Activated CD8-positive, alpha-beta memory T cell treated with anti-CD3 and anti-CD28 coated beads for 48 hours (primary cell): ENCODE measurements at places on chromosomes 1 and 21.
A peak's percentile ranks its signal among the peaks of the same experiment; 100 is the strongest.

GRCh38 chr1:1151306-1151705, 22.4 kb upstream of the TTLL10 start:
- no peak for DNase-seq

DNA sequence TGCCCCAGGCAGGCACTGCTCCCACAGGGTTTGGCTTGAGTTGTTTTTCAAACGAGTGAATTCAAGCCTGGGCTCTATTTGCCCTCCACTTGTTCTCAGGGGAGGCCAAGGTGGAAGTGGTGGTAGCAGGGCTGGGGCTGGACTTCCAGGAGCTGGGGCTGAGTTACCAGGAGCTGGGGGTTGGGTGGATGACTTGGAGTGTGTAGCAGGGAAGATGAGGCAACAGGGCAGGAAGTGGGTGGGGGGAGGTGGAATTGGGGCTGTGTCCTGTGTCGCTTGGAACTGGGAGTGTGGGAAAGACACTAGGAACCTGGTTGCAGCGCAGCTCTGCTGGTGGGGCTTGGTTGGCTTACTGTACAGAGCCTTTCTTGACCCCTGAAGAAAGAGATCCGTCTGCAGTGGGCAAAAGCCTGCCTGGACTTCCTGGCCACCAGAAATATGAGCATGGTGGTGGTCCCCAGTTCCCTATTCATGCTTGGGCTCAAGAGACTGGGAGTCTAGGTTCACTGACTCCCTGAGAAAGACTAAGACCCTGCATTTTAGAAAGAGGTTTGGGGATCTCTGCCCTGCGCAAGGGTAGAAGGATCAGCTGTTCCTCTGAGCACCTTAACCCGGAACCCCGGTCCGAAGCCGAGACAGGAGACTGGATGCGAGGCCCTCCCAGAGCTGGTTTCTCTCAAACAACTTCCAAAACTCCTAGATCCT, 3.1 kb downstream of the TFAP2E start:
- no peak for DNase-seq

- DNase-seq: no peak
Observed at GRCh38 chr1:53075761-53076163, 13.7 kb downstream of the PODN start.

DNA sequence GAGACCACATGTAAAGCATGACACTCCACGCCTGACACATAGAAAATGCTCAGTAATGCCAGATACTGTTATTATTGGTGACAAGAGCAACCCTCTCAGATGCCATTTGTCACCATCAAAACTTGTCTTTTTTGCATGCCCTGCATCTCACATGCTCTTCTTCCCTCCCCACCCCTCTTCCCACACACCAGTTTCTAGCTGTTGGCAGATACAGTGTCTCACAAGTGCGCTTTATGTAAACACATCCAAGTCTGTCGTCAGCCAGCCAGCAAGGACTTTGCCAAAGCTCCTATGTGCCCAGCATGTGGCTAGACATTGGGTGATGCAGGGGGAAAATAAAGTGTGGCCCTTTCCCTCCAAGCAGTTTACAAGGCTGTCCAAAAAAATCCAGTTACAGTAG, 44.9 kb upstream of the EPHA8 start:
- DNase-seq: no peak

- no peak for DNase-seq
Observed at GRCh38 chr1:15426492-15427279, 11.6 kb upstream of the CTRC start.

- DNase-seq: no peak
Observed at GRCh38 chr1:228402641-228403025, 4.0 kb downstream of the TRIM11 start.

DNA sequence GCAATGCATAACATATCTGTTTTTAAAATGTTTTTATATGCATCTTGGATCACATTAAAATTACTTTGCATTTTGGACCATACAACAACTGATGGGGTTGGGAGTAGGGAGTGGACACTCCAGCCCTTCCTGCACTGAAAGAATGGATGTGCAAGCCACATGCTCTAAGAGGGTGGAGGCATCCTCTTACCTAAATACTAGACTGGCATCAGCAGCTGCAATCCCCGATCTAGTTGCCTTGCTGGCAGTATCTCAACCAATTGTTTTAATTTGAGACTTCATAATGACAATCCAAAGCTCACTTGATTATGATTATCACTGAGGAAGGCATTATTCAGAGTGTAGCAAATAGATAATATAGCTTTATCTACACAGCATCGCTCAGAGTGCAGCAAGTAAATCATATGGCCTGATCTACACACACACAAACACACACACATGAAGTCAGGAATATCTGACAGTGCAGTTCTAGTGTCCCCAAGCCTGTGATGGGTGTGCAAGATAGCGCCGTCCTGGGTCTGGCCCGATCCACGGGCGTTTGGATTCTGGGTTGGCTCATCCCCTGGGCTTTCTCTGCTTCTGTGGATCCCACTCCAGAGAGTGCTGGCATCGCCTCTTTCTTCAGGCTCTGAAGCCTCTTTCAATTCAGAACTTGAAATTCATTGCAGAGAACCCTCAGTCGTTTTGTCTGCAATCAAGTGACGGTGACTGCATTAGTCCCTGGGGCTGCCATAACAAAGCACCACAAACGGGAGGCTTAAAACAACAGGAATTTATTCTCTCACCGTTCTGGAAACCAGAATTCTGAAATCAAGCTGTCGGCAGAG, 181.3 kb downstream of the ETS2 start:
- no peak for DNase-seq

DNA sequence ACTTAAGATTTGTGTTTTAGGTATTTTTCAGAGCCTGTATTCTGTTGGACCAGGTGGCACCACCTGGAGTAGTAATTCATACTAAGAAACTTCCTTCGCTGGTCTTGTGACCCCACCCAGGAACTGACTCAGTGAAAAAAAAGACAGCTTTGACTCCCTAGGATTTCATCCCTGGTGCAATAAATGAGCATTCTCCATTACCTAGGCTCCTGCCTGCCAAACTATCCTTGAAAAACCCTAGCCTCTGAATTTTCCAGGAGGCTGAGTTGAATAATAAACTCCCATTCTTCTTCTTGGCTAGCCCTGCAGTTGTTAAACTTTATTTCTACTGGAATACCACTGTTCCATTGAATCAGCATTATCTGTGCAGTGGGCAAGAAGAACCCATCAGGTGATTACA, 10.6 kb upstream of the RGS18 start:
- DNase-seq: no peak

DNA sequence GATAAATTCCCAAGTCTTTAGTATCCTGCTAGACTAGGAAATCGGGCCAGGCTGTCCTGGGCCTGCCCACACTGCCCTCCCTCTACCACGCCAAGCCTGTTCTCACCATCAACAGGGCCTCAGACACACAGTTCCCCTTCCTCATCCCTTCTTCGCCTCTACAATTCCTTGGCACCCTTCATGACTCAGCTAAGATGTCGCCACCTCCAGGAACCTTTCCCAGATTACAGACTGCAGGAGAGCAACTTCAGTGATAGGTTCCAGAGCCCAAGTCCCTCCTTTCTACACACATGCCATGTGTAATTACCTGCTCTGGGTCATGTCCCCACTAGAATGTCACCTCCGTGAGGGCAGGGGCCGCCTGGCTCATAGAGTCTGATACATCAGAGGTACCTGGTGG, 3.3 kb downstream of the RIMS3 start:
- no peak for DNase-seq

DNA sequence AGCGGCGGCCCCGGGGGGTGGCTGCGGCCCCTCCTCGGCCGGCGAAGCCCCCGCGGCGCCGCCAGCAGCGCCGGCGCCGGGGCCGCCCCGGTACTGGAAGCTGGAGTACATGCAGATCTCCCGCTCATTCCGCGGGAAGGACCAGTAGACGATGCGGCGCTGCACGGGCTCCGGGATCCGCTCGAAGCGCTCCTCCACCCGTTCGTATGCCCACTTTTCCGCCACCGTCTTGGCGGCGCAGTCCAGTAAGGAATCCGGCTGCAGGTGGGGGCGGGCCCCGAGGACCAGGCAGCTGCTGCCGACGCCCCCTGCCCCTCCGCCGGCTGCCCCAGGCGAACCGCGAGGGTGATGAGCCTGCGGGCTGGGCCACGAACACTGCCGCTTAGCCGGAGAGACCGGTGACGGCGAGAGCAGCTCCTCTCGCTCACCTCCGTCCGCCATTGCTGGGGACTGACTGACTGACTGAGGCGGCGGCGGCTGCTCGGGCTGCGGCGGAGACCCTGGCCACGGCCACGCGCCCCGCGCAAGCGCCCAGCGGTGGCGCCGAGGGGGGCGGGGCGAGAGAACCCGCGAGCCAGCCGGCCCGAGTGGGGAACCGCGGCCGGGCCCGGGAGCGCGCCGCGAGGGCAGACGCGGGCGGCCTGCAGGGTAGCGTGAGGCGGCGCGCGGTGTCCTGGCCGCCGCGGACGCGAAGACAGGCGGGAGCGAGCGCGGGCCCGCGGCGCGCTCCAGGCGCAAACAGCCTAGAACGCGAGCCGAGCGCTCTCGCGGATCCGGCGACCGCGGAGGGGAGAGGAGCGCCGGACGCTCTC, at the start of gene ZSWIM5:
TSS of gene ZSWIM5 (minus strand) at position 696 of the 812 bp plus-strand sequence. CDS start at position 441, 255 bp downstream.
- DNase-seq: peak; percentile 35

DNA sequence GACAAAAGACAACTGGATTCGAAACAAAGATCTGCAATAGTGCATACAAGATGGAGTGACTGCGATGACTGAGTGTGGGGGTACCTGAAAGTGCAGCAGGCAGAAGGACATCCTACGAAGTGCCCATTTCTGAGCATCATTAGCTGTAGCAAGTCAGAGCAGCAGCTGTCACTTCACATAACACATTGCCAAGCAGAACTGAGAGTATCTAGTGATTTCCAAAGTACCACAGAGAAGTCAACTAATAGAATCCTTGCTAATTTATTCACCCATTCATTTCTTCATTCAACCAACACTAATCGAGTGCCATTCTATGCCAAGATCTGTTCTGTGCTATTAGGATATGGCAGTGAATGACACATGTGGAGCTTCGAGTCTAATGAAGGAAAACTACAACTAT, 31.6 kb upstream of the CAMSAP2 start:
- DNase-seq: no peak

DNA sequence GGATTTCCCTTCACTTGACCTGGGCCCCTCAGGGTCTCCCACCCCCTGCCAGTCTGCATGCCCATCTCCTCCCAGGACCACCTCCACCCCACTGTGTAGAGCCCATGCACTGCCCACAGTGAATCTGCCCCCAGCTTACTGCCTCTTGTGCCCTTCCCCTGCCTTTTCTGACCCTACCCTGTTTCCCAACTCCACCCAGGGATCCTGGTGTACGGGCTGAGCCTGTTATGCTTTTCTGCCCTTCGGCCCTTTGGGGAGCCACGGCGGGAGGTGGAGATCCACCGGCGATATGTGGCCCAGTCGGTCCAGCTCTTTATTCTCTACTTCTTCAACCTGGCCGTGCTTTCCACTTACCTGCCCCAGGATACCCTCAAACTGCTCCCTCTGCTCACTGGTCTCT, 1.9 kb downstream of the TMEM79 start:
- DNase-seq: no peak

GRCh38 chr1:162697140-162697895, 65.1 kb downstream of the DDR2 start:
- DNase-seq: no peak

DNA sequence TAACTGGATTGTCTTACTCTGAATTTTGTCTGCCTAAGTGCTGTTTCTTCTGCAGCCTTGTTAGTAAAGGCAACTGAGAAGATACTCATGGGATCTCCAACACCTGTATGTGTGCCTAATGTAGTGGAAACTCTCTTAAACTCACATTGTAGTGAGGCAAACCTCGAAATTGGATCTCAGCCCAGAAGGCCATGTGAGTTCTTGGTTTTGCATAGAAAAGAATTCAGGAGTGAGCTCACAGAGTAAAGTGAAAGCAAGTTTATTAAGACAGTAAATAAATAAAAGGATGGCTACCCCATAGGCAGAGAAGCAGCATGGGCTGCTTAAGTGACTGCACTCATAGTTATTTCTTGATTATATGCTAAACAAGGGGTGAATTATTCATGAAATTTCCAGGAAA, 1344.7 kb downstream of the NCAM2 start:
- no peak for DNase-seq

- DNase-seq: no peak
Observed at GRCh38 chr1:78359666-78360065, 131.1 kb upstream of the PTGFR start.

DNA sequence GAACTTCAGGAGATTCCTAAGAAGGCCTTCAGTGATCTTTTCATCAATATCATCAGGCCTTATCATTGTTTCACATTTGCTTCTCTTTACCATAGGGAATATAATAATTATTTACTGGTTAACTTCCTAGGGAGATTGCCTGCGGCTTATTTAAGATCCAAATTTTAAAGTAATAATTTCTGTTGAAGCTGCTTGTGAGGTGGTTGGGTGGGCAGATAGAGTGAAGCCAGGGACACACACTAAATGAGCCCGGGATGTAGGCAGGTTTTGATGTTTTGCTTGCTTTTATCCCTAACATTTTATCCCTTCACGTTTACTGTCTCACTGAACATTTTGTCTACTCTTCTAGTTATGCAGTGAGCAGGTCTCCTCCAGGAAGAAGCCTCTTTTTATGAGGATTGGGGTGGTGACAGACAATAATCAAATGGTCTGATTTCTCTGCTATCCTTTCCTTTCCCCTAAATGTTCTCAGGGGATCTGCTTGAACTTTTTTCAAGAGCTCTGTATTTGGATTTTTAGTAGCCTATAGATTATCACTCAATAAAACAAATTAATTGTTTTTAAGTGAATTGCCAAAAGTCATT, 164.7 kb downstream of the RUNX1 start:
- no peak for DNase-seq

DNA sequence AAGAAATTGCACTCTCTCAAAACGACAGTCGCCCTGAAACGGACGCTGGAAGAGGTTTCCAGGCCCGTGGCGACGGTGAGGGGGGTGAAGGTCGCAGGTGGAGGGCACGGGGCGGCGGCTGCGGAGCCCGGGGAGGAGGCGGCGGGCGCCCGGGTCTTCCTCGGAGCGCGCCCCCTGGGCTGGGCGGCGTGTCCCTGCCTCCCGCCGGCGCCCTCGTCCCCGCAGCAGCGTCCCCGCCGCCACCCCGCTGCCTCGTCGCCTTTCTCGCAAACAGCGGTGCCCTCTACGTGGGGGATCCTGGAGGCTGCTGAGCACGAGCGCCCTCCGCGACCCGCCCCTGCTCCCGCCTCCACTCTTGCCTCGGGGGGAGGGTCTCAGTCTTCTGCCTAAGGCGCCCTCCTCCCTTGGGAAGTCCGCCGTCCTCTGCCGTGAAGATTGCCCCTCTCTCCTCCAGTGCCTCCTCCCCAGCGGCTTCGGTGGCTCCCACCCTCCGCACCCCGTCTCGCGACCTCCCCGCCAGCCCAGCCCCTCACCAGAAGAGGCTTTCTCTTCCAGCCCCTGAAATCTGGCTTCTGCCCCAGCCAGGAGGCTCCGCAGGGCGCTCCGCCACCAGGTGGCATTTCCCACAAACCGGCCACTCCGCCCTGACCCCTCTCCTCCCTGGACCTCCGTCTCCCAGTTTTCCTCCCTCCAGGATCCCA, 227.4 kb downstream of the SDCCAG8 start:
- no peak for DNase-seq
